Activated CD4-positive, CD25-positive, alpha-beta regulatory T cell (primary cell): ENCODE measurements at places on chromosomes 1 and 21.

DNA sequence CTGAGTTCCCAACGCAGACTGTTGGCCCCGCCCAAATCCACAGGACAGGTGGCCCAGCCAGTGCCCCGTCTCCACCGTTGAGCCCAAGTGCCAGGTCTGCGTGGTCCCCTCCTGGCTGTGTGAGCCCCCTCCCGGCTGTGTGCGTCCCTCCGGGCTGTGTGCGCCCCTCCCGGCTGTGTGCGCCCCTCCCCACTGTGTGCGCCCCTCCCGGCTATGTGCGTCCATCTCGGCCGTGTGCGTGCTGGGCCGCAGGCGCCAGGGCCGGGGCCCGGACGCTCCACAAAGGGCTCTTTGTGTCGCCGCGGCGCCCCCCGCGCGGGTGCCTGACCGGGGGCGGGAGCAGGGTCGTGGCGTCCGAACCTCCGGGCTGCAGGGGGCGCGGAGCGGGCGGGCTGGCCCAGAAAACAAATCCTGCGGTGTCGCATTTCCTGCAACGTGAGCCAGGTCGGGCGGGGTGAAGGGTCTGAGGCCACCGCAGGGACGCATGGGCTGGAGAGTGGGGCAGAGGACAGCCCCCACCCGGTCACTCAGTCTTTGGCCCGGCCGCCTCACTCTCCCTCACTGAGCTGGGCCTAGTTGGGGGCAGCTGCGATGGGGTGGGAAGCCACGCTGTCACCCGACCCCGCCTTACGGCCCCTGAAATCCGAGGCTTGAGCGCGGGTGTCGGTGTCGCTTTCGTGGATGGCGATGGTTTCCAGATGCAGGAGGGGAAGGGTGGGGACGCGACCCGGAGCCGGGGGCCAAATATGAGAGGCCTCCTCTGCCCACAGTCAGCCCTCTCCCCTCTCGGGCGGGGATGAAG is 18.8 kb downstream of the TNFRSF25 start:
- DNase-seq = no peak

DNA sequence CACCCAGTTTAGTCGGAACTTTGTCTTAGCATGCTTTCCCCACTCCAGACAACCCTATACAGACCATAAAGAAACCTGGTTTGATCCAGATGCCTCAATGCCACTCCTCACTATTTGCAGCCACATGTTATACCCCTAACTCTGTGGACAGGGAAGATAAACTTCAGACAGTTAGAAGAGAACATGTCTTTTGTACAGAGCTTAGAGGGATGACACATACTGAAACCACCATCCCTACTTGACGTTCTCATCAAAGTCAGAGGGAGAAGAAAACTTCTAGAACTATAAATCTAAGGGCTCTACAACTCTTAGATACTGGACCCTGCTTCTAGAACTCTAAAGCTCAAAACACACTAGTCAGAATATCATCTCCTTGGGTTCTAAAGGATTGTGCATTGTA is 3.7 kb downstream of the SYT6 start:
- no peak for DNase-seq

- DNase-seq = no peak
Observed at GRCh38 chr1:168792592-168793125, 63.7 kb upstream of the DPT start.

- no peak for DNase-seq
Observed at GRCh38 chr1:119375366-119375765, 6.8 kb downstream of the HAO2 start.

GRCh38 chr1:66176012-66176715 is 357.8 kb upstream of the SGIP1 start:
- DNase-seq = no peak

- no peak for DNase-seq
Observed at GRCh38 chr1:61071205-61072130, 10.9 kb upstream of the NFIA start.

GRCh38 chr1:54172614-54173599 is 20.1 kb upstream of the CDCP2 start:
- no peak for DNase-seq

- no peak for DNase-seq
Observed at GRCh38 chr21:37041706-37042271, 31.1 kb downstream of the PIGP start.

GRCh38 chr1:8976338-8976737 is 30.7 kb downstream of the CA6 start:
- no peak for DNase-seq

GRCh38 chr1:44254392-44254910 is 41.2 kb downstream of the DMAP1 start:
- DNase-seq = no peak

DNA sequence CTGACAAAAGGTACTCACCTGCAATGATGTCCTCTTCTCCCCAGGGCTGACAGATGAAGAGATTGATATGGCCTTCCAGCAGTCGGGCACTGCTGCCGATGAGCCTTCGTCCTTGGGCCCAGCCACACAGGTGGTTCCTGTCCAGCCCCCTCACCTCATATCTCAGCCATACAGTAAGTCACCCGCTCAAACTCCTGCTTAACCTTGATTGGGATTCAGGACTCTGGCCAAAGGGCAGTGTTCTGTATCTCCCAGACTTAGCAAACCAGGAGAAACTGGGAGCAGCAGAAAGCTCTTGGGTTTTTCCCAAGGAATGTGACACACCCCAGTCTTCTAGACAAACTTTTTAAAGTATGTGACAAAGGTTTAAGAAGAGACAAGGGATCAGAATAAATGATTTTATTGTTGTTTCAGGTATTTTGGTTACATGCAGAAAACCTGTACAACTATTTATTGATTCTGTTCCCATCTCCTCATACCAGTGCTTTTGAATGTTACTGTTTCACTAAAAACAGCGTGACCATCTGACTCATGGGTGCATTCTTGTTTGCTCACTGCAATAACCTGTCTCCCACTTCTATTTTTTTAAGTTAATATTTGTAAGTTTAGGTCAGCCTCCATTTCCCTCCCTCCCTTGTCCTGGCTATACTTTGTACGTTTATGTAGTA is 124.6 kb downstream of the PEX14 start:
- DNase-seq = no peak

- DNase-seq = no peak
Observed at GRCh38 chr21:29053011-29053553, 20.4 kb downstream of the CCT8 start.

GRCh38 chr1:154485910-154486496 is 16.0 kb upstream of the TDRD10 start:
- DNase-seq = no peak

DNA sequence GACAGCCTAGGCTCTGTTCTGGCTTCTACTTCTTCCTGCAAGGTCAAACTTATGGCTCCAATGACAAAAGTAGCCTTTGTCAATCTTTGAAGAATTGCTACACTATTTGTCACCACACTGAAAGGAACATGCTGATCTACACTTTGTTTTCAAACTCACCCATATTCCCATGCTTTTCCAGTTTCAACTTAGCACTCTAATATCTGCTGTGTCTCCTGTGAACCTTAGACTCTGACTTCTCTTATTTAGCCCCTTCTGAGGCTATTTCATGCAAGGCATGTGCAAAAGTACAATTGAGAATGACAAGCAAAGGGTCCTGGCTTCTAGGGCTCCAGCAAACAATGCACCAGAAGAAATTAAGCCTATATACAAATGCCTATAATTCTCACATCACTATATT is 374.9 kb downstream of the VAV3 start:
- DNase-seq = no peak

- no peak for DNase-seq
Observed at GRCh38 chr1:8797216-8797615, 20.2 kb downstream of the RERE start.

DNA sequence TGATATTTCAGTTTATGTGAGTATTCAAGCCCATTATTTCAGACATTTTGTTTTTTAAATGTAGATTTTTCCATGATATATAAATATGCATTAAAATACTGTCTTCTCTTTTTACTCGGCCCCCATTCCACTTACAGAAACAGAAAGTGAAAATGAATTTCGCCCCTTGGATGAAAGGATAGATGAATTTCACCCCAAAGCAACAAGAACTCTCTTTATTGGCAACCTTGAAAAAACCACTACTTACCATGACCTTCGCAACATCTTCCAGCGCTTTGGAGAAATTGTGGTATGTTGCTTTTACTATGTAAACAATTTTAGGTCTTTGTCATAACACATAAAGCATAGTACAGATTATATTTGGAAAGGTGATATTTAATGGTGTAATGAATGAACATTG is 59.9 kb downstream of the ZBTB17 start:
- DNase-seq = no peak
